ENCODE measurements at places on chromosomes 11 and 22. TPM values are rescaled to one million over a fixed set of nuclear protein-coding genes. Genes with fewer than 3 reads are reported as not detected.

DNA sequence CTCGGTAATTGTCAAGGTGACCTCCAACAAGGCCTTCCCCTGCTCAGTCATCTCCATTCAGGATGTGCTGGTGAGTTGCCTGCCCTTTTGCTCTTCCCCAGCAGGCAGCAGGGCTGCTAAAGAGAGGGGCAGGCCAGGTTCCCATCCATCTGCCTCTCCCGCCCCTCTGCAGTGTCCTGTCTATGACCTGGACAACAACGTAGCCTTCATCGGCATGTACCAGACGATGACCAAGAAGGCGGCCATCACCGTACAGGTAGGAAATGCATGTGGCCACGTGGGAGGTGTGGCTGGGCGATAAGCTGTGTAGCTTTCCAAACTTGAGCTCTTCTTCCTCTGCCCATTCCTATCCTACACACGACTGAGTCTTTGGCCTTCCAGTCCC, 4.0 kb downstream of the SIDT2 start:
- peaks cover 39% of the 10 kb centered on the region for H3K4me1 ChIP-seq
- peak overlapping the region; percentile 65 for H3K4me3 ChIP-seq
- DNase-seq = no peak
- H3K27ac ChIP-seq = no peak overlapping the region
- H3K36me3 ChIP-seq = no peaks in the 10 kb centered on the region

DNA sequence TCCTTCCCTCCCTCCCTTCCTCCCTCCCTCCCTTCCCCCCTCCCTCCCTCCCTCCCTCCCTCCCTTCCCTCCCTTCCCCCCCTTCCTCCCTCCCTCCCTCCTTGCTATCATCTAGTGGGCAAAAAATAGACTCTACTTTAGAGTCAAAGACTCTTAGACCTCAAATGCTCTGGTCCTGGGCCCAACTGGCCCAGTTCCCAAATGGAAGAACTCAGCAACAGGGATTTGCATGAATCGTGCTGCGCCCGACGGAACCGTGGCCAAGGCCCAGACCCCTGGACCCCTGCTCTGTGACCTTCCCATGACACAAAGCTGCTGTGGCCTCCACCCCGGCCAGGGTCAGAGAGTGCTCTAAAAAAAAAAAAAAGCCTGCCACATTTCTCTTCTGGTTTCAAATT, 97.4 kb downstream of the WNT7B start:
- peaks cover 38% of the 10 kb centered on the region for H3K4me1 ChIP-seq
- no peak for DNase-seq
- no peaks in the 10 kb centered on the region for H3K36me3 ChIP-seq
- H3K4me3 ChIP-seq = peak overlapping the region; percentile 62
- peak overlapping the region; percentile 62 for H3K27ac ChIP-seq

GRCh38 chr11:73454987-73455386, 78.8 kb downstream of the RELT start:
- DNase-seq = no peak
- H3K27ac ChIP-seq = peak overlapping the region; percentile 79

- DNase-seq = no peak
- H3K36me3 ChIP-seq = no peaks in the 10 kb centered on the region
- no peak overlapping the region for H3K27ac ChIP-seq
- peaks cover 4% of the 10 kb centered on the region for H3K4me1 ChIP-seq
- peaks cover 17% of the 10 kb centered on the region for H3K27me3 ChIP-seq
Observed at GRCh38 chr11:35593143-35593542, 25.1 kb upstream of the FJX1 start.

DNA sequence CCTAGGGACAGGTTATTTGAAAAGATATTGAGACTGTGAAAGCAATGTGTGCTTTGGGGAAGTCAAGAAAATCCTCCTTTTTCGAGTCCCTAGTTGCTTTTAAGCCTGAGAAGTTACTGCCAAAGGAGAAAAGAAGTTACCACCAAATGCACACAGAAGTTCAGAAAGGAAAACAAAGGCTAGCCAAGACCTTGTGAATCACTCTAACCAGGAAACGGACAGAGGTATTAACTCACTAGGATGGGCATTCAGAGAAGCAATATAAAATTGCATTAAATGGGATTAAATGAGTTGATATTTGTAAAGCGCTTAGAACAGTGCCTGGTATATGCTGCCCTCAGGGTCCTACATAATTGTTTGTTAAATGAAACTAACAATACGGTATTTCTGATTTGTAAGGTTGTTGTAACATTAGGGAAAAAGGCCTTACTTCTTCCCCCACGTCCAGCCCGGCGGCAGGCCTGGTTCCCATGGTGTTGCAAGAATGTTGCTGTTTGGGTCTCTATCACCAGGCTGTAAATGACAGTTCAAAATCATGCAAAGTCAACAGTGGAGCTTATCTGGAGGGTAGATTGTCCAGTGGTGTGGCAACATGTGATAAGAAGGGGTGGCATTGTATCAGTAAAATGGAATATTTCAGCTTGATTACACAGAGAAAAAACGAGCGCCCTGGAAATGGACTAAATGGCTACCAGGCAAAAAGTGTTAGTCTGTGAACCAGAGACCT, 7.1 kb downstream of the TMA7B start:
- no peak overlapping the region for H3K4me3 ChIP-seq
- H3K36me3 ChIP-seq = no peaks in the 10 kb centered on the region
- H3K27ac ChIP-seq = no peak overlapping the region
- DNase-seq = no peak

CCDC15 gene
- 6.1 TPM for total RNA-seq

GRCh38 chr22:37870273-37870672, 21.1 kb downstream of the EIF3L start:
- DNase-seq = no peak
- H3K27me3 ChIP-seq = no peaks in the 10 kb centered on the region
- H3K4me1 ChIP-seq = no peaks in the 10 kb centered on the region
- no peak overlapping the region for H3K27ac ChIP-seq
- no peak overlapping the region for H3K4me3 ChIP-seq

GRCh38 chr22:24046024-24046423, 34.9 kb downstream of the CABIN1 start:
- no peak overlapping the region for H3K27ac ChIP-seq
- peaks cover 3% of the 10 kb centered on the region for H3K36me3 ChIP-seq
- H3K4me3 ChIP-seq = no peak overlapping the region
- H3K4me1 ChIP-seq = peaks cover 3% of the 10 kb centered on the region
- no peaks in the 10 kb centered on the region for H3K27me3 ChIP-seq

- no peak overlapping the region for H3K27ac ChIP-seq
- no peaks in the 10 kb centered on the region for H3K4me1 ChIP-seq
- peaks cover 4% of the 10 kb centered on the region for H3K27me3 ChIP-seq
- no peak overlapping the region for H3K4me3 ChIP-seq
- no peaks in the 10 kb centered on the region for H3K36me3 ChIP-seq
Observed at GRCh38 chr22:44459041-44459440, 39.0 kb downstream of the RTL6 start.

GRCh38 chr11:47523490-47524225, 29.3 kb downstream of the CELF1 start:
- no peaks in the 10 kb centered on the region for H3K27me3 ChIP-seq
- no peak overlapping the region for H3K4me3 ChIP-seq
- H3K4me1 ChIP-seq = peaks cover 38% of the 10 kb centered on the region
- no peaks in the 10 kb centered on the region for H3K36me3 ChIP-seq
- no peak for DNase-seq

GRCh38 chr11:63564056-63564774, 1.0 kb upstream of the PLAAT2 start:
- DNase-seq = no peak
- no peaks in the 10 kb centered on the region for H3K36me3 ChIP-seq
- no peak overlapping the region for H3K27ac ChIP-seq
- H3K4me1 ChIP-seq = peaks cover 13% of the 10 kb centered on the region
- no peaks in the 10 kb centered on the region for H3K27me3 ChIP-seq

GRCh38 chr11:19711911-19712280, 741 bp upstream of the NAV2 start:
- H3K27ac ChIP-seq = peak overlapping the region; percentile 98
- peaks cover 27% of the 10 kb centered on the region for H3K4me1 ChIP-seq
- H3K4me3 ChIP-seq = peak overlapping the region; percentile 93
- H3K36me3 ChIP-seq = no peaks in the 10 kb centered on the region
- no peak for DNase-seq
- peaks cover 41% of the 10 kb centered on the region for H3K27me3 ChIP-seq

GRCh38 chr22:39733191-39733590, 160.4 kb downstream of the ENTHD1 start:
- H3K27ac ChIP-seq = no peak overlapping the region
- H3K27me3 ChIP-seq = peaks cover 13% of the 10 kb centered on the region
- peaks cover 17% of the 10 kb centered on the region for H3K4me1 ChIP-seq
- H3K4me3 ChIP-seq = no peak overlapping the region

DNA sequence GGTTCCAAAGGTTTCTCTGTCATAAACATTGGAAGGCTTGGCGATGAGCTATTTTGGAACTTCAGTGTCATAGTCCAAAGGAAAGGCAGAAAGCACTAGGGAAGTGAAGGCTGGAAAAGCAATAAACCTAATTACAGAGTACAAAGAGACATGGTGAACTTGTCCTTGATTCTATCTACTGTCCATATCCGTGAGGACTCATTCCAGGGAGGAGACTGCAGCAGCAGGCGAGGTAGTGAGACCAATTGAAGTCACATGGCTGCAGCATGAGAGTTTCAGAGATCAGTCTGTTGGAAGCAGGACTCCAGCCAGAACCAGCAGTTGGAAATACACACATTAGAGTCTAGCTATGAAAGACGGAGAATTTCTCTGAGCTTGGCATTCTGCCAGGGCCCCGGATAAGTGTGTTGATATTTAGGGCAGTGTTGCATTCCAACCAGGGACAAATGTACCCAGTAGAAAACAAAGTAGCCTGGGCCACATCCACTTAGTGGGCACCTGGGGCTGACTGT, 54.1 kb upstream of the ARHGAP42 start:
- no peaks in the 10 kb centered on the region for H3K27me3 ChIP-seq
- no peak overlapping the region for H3K27ac ChIP-seq
- peaks cover 36% of the 10 kb centered on the region for H3K4me1 ChIP-seq
- no peaks in the 10 kb centered on the region for H3K36me3 ChIP-seq

Measured in neural crest cell (in vitro differentiated cells).